ENCODE measurements at places on chromosomes 2 and 18.
A peak's percentile ranks its signal among the peaks of the same experiment; 100 is the strongest.

DNA sequence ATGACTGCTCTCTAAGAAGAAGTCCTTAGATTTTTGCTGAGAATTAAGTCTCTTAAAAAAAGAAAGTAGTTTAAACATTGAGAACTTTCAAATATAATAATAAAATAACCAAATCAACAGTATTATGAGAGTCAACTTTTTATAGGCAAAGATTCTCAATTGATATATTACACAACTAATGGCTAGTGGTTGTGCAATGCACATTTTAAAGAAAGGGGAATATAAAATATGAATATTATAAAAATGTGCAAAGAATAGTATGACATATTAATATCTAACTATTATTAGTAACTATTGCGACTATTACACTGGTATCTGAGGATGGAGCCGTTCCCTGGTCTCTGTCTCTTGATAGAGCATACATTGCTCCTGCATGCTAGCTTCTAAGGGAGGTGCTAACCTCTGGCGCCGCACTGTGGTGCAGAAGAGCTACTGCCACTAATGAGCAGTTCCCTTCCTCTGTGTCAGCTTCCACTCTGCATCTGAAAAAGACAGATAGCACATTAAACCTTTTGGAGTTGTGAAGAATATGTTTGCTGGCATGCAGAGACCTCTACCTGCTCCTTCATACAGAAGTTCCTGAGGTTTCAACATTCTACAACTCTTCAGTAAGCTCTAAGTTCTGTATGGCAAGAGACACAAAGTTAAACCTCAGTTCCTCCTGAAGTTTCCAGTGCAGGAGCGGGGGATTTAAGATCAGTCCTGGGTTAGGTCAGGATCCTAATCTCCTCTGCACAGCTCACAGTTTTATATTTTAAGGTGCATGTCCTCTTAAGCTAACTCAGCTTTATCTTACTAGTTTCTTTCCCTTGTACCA lies 3.5 kb upstream of the SLC9A2 start:
- peak; percentile 47 for DNase-seq

- no peak for DNase-seq
These were observed 233.8 kb downstream of the ANKRD36B start for GRCh38 chr2:97355887-97356286.

- DNase-seq = no peak
These were observed 103.1 kb downstream of the MSH2 start for GRCh38 chr2:47506024-47506423.

DNA sequence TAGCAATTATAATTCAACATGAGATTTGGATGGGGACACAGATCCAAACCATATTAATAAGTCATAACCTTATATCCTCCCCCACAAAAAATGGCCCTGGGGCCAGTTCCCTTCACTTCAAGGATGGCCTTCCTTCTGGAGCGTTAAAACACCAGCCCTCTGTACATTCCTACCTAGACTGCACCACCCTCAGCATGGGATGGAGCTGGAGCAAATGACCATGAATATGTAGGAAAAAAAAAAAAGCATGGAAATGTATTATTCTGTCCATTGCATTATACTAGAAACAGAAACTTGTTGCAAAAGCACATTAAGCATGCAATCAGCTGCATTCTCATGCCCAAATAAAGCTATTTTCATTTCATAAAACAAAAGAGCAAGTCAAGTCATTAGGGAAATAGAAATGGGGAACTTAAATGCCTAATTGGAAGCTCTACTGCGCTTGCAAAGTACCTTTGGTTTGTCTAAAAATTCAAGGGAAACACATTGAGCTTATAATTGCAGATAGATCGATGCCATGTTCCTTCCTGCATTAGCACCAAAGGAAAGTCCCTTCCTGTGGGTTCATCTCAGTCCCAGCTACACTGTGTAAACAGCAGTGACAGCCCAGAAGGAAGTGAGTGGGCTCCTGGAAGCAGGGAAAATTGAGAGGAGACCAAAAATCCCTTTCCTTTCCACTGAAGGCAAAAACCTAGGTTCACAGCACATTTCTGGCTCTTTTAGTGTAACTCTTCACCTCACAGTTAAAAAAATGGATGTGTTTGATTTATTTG lies 252.0 kb upstream of the KLHL29 start:
- no peak for DNase-seq

GRCh38 chr2:3692375-3692774 lies 11.0 kb upstream of the DCDC2C start:
- DNase-seq = no peak

DNA sequence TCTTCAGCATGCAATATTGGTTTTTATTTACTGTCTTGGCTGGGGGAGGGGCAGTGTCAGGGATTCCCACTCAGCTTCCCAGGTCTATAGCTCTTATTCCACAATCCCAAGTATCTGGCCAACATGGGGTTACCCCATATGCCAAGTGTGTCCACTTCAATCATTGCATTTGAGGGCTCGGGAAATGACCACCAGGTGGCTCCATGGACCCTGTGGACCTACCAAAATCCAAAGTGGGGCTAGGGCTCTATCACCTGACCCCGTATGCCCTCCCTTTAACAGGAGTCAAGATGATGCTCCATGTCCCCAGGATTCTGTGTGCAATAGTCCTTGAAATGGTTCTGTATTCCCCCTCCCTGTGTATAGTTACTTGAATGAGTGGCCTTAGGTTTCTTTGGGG lies 12.1 kb upstream of the TRAF3IP1 start:
- DNase-seq = no peak

DNA sequence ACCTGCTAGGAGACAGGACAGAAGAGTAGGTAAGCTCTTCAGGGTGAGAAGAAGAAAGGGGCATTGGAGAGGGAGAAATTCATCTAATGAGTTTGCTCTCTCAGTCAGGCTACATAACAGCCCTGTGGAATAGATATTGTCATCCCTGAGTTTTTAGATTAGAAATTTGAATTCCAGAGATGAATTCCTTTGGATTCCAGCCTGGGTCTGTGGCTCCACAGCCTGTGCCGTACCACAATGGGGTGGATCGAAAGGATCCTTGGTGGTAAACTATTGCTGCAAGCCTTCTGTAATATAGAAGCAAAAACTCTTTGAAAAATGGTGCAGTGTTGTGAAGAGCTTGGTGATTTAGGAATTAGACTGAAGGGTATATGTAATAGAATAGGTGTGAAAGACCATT lies 21.0 kb downstream of the MYO1B start:
- DNase-seq = no peak

GRCh38 chr2:241841181-241842066 lies 17.3 kb downstream of the PDCD1 start:
- DNase-seq = no peak

DNA sequence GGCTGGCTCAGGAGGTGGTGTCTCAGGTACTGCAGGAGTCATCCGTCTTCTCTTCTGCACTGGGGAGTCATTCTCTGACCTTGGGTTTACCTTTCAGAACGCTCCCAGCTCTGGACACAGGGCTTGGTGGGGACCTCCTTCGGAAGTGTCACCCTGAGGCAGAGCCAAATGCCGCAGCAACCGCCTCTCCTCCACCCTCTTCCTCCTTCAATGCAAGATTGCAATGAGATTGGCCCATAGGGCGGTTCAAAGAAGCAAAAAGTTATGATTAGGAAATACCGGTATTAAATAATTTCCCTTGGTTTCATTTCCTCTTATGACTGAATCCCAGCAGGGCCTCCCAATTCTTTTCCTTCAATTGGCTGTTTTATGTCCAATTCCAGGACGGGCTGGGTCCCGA lies 178.8 kb downstream of the ACKR3 start:
- no peak for DNase-seq

GRCh38 chr2:99101697-99102096 lies 39.8 kb upstream of the C2orf15 start:
- no peak for DNase-seq

DNA sequence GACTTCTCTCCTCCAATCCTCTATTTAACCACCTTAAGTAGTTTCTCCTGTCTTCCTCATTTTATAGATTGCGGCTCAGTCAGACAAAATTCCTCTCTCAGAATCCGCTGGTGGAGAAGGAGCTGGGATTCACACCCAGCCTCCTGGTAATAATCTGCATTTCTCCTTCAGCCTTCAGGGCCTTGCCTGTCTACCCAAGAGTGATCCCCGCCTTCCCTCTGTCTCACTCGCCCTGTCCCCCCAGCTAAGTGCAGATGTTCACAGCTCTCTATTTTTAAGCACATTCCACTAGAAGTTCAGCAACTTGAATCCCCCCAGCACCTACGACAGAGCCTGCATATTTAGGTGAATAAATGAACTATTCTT lies 212.5 kb upstream of the HAAO start:
- DNase-seq = no peak

GRCh38 chr2:60888853-60889252 lies 7.5 kb downstream of the REL start:
- DNase-seq = peak; percentile 2

- no peak for DNase-seq
These were observed 2.9 kb upstream of the CASP10 start for GRCh38 chr2:201180010-201180409.

DNA sequence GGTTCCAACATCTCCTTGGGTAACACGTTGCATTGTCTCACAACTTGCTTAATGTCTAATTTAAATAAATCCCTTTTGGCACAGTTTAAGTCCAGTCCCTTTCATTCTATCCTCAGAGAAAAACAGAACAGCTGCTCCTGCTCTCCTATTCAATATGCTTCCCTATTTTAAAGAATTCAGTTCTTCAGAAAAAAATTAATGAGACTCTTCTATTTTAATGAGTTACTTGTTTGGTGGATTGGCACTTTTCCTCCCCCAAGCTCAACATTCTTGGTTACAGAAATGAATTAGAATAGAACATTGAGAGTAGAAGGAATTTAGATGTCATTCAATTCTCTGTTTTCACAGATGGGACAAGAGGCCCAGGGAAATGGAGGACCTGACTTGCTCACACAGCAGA lies 116.9 kb upstream of the ATP8B1 start:
- DNase-seq = no peak

DNA sequence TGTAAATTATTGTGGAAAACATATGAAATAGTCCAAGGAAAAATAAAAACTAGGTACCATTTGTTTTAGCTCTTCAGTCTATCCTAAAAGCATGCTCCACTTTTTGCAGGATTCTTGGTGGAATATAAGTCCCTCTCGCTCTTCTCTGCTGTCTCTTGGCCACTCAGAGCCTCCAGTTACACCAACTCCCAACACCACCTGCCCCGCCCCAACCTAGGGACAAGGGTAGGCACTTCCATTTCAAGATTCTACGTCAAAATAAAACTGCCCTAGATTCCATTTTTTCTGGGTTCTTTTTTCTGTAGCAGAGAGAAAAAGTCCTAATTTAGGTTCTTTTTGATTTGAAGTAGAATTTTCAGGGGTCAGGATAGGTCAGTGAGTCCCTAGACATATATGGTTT lies 1036.2 kb upstream of the POU3F3 start:
- DNase-seq = no peak

All from RCC 7860 (cell line).